ENCODE measurements at places on chromosomes 7 and 10.

GRCh38 chr7:16066805-16067459 is 354.4 kb downstream of the CRPPA start:
- DNase-seq: no peak

- no peak for DNase-seq
Observed at GRCh38 chr7:15821484-15822427, 135.3 kb upstream of the MEOX2 start.

DNA sequence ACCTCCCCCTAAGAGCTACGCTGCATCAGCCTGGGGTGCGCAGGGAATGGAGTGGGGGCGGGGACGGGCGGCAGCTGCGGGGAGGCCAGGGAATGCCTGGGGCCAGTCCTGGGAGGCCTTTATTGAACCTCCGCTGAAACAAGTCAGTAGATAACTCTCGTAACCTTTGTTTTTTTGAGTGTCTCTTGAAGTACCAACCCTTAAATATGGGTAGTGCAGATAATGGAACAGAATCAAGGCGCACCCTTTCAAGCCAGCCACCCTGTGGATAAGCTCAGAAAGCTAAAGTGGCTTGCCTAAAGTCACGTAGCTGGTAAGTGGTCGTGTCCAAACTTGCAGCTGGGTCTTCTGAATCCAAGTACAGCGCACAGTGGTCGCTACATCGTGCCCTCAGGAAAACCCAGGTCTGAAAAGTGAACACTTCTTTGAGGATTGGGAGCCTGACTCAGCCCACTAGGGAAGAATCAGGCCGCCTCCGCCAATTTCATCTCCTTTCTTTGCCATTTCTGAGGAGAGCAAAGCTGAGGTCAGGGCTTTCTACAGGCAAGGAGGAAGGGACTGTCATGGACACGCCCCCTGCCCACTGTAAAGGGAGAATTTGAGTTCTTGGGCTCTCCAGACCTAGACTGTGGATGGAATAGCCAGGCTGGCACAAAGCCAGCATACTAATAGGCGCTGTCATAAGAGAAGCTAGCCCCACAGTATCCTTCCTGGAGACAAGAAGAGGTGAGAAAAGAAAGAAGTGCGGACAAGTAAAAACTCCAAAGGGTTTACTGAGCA is 3.2 kb upstream of the EGR2 start:
- DNase-seq: no peak

DNA sequence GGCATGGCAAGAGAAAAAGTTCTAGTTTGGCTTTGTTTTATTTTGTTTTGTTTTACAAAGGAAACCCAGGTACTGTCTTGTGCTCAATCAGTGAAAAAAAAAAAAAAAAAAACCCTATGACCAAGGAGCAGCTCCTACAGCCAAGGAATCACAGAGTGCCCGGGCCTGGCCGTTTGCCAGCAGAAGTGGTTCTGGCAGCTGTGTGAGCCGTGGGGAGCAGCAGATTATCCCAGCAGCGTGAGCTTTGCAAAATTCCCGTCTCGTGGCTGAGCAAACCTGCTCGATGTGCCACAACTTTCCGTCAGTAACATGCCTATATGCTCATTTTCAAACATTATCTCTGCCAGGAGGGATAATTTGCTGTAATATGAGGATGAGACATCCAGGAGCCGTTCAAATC is 293.7 kb downstream of the POU6F2 start:
- DNase-seq: no peak

GRCh38 chr7:100801833-100802568 is 25.3 kb downstream of the EPHB4 start:
- DNase-seq: no peak

GRCh38 chr7:132257253-132257652 is 319.0 kb downstream of the PLXNA4 start:
- no peak for DNase-seq

DNA sequence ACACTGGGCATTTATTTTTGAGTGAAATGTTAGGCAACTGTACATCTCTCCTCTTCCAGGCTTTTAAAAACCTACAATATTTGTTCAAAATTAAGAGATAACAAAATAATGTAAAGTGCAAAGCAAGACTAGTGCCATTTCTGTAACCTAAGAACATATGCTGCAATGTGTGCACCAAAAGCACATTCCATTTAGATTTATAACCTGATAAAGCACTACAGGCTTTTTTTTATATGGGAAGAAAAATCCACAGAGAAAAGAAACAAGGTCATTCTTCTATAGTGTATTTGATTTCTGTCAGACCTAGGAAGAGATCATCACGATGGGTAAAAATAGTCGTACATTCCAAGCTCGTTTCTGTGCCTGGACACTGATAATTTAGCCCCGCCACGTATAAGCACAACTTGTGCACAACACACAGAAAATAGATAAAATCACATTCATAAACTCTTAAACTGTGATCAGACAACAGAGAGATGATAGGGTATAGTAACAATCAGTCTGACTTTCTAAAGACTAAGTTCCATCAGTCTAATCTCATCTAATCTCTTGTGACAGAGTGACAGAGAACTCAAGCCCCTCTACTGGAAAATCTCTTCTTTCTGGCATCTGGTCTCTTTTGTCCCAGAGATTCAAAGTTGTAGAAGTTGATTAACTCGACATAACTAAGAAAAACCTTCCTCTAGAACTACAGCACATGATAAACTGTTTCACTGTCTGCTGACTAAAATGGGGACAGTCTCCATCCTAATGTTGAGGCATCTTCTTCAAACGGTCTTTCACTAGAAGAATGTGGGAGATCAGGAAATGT is 6.7 kb downstream of the LAMB1 start:
- DNase-seq: no peak

GRCh38 chr10:54749623-54750022 is 51.4 kb downstream of the PCDH15 start:
- DNase-seq: no peak

- no peak for DNase-seq
Observed at GRCh38 chr10:43327986-43328385, 43.5 kb upstream of the FXYD4 start.

DNA sequence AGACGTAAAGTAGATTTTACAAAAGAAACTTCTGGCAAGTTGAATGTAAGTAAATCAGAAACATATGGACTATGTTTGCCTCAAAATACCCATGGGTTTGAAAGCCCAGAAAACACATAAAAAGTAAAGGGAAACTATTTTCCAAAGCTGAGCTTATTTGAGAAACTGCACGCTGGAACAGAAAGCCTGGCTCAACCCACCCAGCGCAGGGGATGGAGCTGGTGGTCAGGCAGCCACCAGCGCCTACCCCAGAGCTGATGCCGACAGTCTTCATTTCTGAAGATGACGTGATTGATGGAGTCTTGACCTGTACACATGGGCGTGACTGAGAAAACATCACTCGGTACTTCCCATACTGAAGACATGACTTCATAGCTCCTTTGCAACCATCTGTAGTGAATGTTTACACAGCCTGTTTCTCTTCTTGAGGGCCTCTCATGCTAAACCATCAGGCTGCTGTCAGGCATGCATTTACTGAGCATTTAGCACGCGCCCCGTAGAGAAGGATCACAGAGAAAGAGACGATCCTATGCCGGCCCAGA is 232.6 kb upstream of the AUTS2 start:
- no peak for DNase-seq
